ENCODE measurements at places on chromosomes 12 and 14.

DNA sequence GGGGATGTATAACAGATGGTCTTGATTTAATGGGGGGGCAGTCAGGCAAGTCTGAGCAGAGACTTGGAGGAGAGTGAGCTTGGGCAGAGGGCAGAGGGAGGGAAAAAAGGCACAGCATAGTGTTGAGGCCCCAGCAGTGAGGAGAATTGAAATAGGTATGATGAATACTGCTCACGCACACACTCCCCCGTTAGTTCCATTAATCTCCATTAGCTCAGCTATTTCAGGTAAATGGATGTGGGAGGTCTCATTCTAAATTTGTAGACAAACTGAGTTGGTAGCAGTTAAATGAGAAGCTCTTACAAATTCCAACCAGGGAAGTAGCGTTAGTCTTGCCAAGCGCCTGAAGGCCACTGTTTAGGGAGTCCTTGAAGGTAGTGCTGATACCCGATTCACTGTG is 66.7 kb upstream of the STON2 start:
- no peak for DNase-seq

- DNase-seq, result no peak
Measured at GRCh38 chr12:77965790-77966189, 135.1 kb downstream of the NAV3 start.

GRCh38 chr12:3161861-3162260 is 84.7 kb downstream of the TSPAN9 start:
- DNase-seq, result no peak

GRCh38 chr12:101908395-101908794 is 31.0 kb downstream of the DRAM1 start:
- DNase-seq, result no peak

- DNase-seq, result peak; percentile 87
Measured at GRCh38 chr14:105481886-105482457, 4.7 kb upstream of the CRIP1 start.

DNA sequence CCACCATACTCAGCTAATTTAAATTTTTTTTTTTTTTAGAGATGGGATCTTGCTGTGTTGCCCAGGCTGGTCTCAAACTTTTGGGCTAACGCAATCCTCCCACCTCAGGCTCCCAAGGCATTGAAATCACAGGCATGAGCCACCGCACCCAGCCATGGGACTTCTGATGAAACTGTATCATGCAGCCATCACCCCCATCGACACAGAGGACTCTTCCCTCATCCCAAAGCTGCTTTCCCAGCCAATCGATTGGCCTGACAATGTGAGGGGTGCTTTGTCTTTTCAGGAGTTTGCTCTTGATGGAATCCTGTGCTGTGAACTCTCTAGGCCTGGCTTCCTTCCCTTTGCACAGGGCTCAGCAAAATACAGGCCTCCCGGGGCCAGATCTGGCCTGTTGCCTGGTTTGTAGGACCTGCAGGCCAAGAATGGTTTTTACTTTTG is 59.6 kb upstream of the NCOR2 start:
- no peak for DNase-seq

DNA sequence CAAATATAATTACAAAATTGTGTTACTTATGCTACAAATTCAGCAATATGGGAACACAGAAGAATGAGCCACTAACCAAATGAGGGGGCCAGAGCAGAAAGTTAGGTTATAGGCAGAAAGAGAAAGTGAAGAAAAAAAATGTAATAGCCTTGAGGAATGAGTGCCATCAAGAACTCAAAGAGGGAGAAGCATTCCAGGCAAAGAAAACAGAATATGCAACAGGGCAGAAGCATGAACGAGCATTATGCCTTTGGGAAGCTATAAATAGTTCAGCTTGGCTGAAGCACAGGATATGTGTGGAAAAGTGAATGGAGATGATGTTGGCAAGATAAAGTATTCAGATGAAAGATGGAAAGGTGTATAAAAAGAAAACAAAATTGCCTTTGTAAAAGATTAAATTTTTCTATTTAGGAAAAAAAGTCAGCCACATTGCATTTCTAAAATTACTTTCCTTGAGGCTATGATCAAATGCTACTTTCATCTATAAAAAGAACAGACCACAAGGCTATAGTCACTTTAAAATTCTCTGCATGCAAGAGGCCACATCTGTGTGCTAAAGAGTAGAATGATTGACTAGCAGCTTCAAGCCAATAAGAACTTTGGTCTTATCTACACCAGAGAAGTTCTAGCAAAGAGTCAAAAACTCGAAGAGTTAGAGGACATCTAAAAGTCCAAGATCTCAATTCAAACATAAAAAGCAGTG is 193.6 kb upstream of the GARIN6 start:
- DNase-seq, result no peak

DNA sequence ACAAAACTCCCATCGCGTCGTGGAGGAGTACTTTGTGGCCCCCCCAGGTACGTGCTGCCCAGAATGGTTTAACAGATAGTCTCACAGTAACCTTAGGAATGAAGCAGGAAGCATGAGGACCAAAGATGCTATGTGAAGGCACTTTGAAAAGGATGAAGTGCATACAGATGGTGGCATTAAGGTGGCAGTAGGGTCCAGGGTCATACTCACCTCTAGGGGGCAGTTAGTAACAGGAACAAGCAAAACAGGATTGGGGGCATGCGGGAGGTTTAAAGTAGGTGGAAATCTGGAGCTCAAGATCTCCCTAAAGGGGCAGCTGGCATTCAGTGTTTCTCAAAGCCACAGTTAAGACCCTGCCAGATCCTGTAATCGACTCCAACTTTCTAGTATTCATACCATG is 10.9 kb downstream of the GATC start:
- no peak for DNase-seq

- no peak for DNase-seq
Measured at GRCh38 chr12:132505852-132506219, 15.9 kb downstream of the FBRSL1 start.

DNA sequence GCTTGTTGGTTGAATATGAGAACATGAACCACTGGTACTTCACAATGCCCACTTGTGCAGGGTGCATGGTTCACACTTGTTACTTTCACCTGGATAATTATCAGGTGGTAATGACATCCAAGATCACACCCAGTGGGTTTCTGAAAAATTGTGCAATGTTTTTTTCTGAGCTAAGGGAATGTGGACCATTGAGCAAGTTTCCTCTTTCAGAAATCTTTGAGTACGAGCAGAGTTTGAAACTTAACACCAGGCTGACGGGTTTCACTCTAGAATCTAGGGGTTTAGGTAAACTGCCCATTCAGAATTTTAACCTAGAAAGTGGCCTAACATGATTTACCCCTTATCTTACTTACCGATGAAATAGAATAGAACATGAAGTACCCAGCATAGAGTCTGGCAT is 389.6 kb downstream of the PAWR start:
- no peak for DNase-seq

- no peak for DNase-seq
Measured at GRCh38 chr12:18782827-18783226, 44.9 kb downstream of the CAPZA3 start.

DNA sequence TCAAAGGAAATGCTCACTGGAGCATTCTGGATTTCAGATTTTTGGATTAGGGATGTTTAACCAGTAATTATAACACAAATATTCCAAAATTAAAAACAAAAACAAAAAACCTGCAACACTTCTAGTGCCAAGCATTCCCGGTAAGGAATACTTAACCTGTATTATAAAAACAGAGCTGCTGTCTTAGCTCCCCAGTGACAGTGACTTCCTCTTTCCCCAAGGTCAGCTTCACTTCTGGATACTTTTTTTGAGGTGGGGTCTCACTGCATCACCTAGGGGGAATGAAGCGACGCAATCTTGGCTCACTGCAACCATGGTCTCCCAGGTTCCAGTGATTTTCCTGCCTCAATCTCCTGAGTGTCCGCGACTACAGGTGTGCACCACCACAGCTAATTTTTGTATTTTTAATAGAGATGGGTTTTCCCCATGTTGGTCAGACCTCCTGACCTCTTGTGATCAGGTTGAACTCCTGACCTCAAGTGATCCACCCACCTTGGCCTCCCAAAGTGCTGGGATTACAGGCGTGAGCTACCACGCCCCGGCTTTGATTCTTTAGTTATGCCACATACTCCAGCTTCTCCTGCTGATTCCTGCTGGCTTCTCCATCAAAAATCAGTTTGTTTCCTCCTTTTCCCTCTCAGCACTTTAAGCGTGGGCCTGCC is 15.9 kb downstream of the PPP1CC start:
- no peak for DNase-seq

GRCh38 chr12:130799051-130799450 is 40.0 kb downstream of the STX2 start:
- no peak for DNase-seq

- no peak for DNase-seq
Measured at GRCh38 chr12:91993287-91994017, 152.2 kb downstream of the BTG1 start.

Measured in stimulated activated CD8-positive, alpha-beta memory T cell treated with anti-CD3 and anti-CD28 coated beads, Interleukin-2, amount 100 ng/mL, for 1 hour (primary cell).